ENCODE measurements at places on chromosomes 2 and 18. TPM values are rescaled to one million over a fixed set of nuclear protein-coding genes. Genes with fewer than 3 reads are reported as not detected.

Gene LIMS4
- 0.60 TPM for total RNA-seq

Gene ALK
- total RNA-seq = not detected

Gene AMER3
- not detected for total RNA-seq

Gene NGEF
- 13.0 TPM for total RNA-seq

Gene KLHL30
- total RNA-seq = 0.16 TPM

Gene LHCGR
- total RNA-seq = not detected

Gene EVA1A
- 8.3 TPM for total RNA-seq

Gene LBX2
- total RNA-seq = 3.2 TPM

Gene ASIC4
- total RNA-seq = 0.05 TPM

Gene SDC1
- 167 TPM for total RNA-seq

Gene FOXD4L1
- 0.35 TPM for total RNA-seq

Gene MAP3K20
- total RNA-seq = 33.3 TPM

Gene CTIF
- total RNA-seq = 11.2 TPM

Gene PLEK
- not detected for total RNA-seq

Gene UGT1A10
- total RNA-seq = 0.11 TPM

Gene HTRA2
- total RNA-seq = 41.7 TPM

Gene TEX44
- total RNA-seq = not detected

Gene ERICH2
- total RNA-seq = not detected

Gene UGT1A5
- total RNA-seq = 0.09 TPM

Gene PCGF1
- 31.9 TPM for total RNA-seq

Gene SYT4
- total RNA-seq = not detected

Gene MEP1B
- 0.04 TPM for total RNA-seq

Gene ADD2
- 25.0 TPM for total RNA-seq

Gene INSIG2
- 11.9 TPM for total RNA-seq

Gene EPB41L3
- 0.02 TPM for total RNA-seq

Gene RGPD4
- total RNA-seq = not detected

Gene CCDC68
- total RNA-seq = 4.8 TPM

Gene DOK6
- total RNA-seq = not detected

Gene L3MBTL4
- 0.05 TPM for total RNA-seq

Gene CABLES1
- total RNA-seq = 14.0 TPM

Gene CDCA7
- total RNA-seq = 45.3 TPM
